ENCODE measurements at places on chromosomes 13 and 19.
A peak's percentile ranks its signal among the peaks of the same experiment; 100 is the strongest.

DNA sequence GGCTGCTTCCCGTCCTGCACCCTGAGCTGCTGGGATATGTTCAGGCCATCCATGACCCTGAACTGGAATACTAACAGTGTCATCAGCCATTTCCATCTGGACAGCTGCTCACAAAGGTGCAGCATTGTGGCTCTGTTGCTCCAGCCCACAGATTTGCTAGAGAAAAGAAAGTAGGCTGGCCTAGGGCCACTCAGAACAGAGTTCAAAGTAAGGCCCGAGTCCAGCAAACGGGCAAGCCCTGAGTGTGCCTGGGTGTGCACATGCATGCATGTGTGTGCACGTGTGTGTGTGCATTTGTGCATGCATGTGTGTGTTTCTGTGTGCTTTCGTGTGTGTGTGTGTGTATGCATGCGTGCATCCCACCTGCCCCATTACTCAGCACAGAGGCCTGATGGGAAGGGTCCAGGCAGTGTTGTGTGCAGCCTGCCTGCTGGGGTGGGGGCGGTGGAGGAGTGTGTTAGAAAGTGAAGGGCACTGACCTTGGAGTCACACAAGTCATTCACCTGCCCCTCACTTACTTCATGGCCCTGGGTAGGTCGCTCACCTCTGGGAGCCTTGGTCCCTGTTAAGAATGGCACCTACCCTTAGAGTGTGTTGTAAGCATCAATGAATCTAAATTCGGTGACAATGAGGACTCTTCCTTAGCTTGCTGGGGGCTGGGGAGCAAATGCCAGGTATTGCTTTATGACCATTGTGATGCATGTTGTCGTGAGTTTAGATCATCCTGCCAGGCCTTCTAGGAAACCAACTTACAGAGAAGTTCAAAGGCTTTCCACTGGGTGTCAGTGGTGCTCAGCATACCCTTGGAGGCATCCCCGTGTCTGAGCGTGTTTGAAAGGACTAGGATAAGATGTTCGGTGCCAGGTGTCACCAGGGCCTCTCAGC is 53.2 kb downstream of the GPR12 start:
- DNase-seq = peak; percentile 75

DNA sequence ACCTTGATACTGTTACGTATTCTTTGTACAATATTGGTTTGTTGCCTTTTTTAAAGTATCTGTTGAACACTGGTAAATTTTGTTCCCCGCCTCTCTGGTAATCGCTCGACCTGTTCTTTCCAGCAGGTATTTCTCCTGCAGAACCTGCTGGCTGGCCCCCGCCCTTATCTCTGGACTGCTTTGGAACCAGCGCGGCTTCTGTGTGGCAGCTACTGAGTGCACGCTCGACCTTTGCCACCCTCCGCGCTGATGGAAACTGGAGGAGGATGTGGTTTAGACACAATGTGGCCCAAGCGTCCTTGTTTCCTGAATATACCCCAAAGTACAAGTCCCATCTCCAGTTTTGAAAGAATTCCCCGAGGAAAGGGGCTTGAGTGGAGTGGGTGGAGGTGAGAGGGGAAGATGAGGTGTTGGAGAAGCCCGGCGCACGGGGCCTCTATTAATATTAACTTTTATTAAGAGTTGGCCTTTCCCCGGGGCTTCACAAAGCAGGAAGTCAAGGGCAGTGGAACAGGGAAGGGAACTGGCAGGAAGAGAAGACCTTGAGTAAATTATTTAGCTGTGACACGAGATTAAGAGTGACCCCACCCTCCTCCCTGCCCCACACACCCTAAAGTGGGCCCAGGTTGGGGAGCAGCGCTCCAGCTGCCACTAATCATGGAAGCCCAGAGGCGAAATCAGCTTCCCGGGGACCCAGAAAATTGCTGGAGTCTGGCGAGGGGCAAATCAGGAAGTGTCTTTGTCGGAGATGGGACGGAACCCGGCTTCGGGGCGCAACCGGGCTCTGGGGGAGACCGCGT is 16.0 kb downstream of the CDX2 start:
- DNase-seq = no peak

GRCh38 chr19:33572929-33573328 is 48.8 kb upstream of the CHST8 start:
- no peak for DNase-seq

DNA sequence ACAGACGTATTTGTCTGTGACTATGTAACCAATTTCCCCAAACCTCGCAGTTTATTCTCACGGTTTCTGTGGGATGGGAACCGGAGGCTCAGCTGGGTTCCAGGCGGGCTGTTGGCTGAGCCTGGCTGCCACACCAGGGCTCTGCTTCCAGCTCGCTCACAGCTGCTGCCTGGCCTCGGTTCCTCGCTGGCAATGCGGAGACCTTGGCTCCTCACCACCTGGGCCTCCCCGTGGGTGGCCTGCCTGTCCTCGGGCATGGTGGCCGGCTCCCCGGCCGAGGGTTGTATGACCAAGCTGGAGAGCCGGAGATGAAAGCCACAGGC is 218.9 kb upstream of the MAB21L1 start:
- DNase-seq = no peak

- no peak for DNase-seq
Observed at GRCh38 chr13:111912991-111913760, 153.8 kb upstream of the SOX1 start.

DNA sequence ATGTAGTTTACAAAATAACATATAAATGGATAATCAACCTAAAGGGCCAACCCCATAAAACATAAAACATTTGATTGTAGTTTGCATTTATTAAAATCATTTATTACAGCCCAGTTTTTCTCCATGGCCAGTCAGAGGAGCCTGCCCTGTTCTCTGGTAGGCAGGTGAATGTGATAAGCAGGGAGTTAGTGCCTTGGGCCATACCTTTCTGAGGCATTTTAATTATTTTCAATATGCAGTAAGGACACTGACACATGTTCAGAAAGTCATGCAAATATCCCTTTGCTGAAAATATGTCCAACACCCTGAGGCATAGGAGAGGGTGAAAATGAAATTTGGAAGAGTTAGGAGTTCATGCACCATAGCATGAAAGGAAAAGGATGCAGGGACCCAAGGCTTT is 242.6 kb upstream of the EDNRB start:
- no peak for DNase-seq

GRCh38 chr19:6947745-6948144 is 60.4 kb downstream of the ADGRE1 start:
- no peak for DNase-seq

DNA sequence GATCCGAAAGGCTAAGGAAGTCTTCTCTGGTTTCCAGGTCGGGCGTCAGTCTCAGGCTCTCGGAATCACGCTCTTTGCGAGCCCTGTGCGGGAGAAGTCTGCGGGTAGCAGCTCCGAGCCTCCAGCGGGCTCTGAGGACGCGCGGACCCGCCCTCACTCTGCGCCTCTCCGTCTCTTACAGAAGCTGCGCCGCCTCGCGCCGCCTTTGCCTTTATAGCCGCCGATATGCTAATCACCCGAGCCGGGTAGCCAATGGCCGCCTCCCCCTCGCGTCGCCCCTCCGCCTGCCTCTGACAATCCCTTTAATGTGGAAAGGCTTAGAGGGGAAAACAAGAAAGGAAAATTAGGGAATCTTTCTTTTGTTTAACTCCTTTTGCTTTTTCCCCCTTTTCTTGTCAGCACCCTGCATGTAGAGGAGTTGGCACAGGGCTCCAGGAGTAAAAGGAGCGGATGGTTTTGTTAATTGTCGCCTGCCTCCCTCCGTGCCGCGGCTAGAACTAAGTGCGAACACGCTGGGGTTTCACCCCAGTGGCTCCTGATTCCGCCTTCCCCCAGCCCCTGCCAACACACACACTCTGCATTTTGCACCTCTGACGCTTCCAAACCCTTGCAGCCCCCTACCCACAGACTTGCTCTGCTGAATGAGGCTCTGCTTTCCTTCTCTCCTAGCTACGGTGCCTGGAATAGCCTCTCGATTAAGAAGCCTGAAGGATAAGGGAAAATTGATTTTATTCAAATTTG is at the start of gene PCDH8:
Gene PCDH8, minus strand, starts transcription at position 186 of the 741 bp plus-strand sequence. CDS start 204 bp downstream, outside the sequence.
- peak; percentile 85 for DNase-seq

- DNase-seq = no peak
Observed at GRCh38 chr19:6424195-6424938, at the start of gene KHSRP. KHSRP (minus strand) TSS chr19:6424811; CDS start chr19:6424701, 110 bp downstream.

- DNase-seq = no peak
Observed at GRCh38 chr13:106197496-106197895, 338.0 kb downstream of the EFNB2 start.

- DNase-seq = no peak
Observed at GRCh38 chr19:49400029-49400428, 12.0 kb downstream of the KASH5 start.

DNA sequence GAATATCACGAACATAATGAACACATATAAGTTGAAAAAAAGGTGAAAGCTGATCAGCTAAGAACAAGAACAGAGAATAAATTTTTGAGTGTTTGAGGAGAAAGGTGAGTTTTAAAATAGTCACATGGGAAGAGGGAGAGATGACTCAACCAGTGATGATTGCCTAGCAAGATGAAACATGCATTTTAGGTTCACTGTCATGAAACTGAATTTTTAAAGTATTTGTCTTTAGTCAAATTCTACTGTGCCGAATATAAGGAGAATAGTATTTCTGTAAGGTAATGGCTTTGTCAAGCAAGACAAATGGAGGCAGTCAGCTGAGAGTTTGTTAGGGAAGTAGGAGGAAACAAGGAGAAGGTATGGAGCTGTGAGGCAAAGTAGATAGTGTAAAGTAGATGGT is 2557.4 kb downstream of the PCDH9 start:
- DNase-seq = no peak

DNA sequence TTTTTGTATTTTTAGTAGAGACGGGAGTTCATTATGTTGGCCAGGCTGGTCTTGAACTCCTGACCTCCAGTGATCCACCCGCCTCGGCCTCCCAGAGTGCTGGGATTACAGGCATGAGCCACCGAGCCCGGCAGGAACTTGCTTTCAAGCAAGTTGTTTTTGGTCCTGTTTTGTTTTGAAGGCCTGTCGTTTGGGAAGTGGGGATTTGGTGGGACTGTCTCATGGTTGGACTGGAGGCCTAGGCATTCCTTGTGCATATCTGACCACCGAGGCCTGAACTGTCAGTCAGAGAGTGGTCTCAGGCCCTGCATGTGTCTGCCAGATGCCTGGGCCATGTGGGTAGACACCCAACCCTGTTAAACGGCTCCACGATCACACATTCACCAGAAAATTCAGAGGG is 26.3 kb downstream of the UBXN6 start:
- DNase-seq = no peak

DNA sequence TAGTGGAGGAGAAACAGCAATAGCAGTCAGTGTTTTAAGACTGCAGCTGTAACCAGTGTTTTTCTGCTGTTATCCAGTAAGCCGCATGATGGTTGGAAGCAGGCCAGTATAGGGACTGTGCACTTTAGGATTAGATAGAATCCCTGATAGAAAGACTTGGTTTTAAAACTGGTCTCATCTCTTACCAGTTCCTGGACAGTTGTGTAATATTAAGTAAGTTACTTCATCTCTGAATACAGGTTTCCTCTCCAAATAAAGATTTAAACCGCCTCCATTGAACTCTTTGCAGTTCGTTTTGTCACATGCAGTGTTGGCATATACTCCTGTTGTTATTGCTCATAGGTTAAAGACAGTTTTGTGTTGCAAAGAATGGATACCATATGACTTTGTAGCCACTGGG is 25.6 kb downstream of the URI1 start:
- DNase-seq = no peak

- DNase-seq = peak; percentile 89
Observed at GRCh38 chr19:4400135-4400936, at the start of gene SH3GL1. SH3GL1 (minus strand) TSS chr19:4400547; CDS start chr19:4400368, 179 bp downstream.

- DNase-seq = no peak
Observed at GRCh38 chr19:1567848-1568227, 287 bp downstream of the MEX3D start.

DNA sequence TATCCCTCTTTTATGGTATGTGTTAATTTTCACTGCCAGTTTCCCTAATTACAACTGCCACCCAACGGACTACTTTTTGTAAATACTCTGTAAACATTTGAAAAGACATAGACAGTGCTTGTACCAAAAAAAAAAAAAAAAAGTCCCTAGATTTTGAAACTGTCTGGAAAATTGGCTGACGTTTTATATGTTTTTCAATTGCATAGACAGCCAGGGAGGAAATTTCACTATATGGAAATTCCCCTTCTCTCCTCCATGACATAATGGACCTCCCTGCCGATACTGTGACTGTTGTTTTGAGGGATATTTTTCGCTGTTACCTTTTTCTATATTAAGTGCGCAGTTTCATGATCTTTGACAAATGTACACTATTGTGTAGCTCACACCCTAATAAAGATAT is 43.4 kb downstream of the C13orf42 start:
- DNase-seq = no peak

DNA sequence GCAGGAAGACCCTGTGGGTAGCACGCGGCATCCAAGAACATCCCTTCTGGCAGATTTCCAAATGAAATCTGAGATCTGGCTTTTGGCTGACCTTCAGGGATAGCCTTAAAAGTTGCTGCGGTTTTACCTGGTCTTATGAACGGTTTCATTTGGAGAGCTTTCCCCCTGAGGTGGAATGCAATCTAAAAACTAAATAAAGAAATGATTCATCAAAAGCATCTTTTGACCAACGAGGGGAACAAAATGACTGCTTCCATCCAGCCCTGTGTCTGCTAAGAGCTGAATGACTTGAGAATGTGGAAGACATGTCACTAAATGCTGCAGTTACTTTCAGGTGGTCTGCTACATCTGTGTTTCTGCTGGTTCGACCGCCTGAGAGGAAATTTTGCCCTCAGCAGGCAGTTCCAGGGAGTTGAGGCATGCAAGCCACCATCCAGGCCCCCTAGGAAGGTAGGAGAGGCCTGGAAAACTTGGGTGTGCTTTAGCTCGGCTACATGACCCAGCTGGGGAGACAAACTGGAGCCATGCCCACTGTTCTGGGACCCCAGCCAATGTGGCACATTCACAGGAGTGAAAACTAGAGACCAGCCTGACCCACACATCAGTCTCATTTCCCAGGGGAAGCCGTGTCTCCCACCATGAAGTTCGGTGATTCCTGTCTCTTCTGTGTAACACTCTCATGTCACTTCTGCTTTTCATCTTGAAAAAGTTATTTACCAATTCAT is 175.1 kb upstream of the KL start:
- DNase-seq = no peak

GRCh38 chr13:45833663-45834375 is 17.7 kb downstream of the SIAH3 start:
- DNase-seq = no peak

DNA sequence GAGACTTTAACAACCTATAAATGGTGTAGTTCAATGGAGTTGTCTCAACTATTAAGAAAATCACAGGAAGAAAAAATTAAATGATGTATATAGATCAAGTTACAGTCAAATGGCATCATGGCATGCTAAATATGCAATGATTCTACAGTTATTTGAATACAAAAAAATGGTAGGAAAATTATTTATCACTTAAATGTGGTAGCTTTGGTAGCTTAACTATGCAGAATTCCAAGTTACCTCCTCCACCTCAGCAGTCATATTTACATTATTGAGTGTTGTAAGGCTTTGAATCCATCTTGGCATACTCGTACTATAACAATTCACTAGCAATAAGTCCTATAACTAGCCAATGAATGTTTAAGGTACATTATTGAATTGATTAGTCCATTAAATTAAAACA is 36.8 kb downstream of the CAB39L start:
- no peak for DNase-seq

DNA sequence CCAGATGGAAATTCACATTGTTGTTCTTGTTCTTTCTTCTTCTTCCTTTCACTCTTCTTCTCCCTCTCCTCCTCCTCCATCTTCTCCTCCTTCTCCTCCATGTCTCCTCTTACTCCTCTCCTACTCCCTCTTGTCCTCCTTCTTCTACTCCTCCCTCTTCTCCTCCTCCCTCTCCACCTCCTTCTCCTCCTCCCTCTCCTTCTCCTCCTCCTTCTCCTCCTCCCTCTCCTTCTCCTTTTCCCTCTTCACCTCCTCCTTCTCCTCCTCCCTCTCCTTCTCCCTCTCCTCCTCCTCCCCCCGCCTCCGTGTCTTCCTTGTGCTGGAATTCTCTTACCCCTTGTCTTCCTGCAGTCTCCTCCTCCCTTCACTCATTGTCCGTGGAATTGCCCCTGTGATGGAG is 18.4 kb downstream of the CABP5 start:
- no peak for DNase-seq
